ENCODE measurements at places on chromosomes 6 and 20. TPM values are rescaled to one million over a fixed set of nuclear protein-coding genes. Genes with fewer than 3 reads are reported as not detected.

DNA sequence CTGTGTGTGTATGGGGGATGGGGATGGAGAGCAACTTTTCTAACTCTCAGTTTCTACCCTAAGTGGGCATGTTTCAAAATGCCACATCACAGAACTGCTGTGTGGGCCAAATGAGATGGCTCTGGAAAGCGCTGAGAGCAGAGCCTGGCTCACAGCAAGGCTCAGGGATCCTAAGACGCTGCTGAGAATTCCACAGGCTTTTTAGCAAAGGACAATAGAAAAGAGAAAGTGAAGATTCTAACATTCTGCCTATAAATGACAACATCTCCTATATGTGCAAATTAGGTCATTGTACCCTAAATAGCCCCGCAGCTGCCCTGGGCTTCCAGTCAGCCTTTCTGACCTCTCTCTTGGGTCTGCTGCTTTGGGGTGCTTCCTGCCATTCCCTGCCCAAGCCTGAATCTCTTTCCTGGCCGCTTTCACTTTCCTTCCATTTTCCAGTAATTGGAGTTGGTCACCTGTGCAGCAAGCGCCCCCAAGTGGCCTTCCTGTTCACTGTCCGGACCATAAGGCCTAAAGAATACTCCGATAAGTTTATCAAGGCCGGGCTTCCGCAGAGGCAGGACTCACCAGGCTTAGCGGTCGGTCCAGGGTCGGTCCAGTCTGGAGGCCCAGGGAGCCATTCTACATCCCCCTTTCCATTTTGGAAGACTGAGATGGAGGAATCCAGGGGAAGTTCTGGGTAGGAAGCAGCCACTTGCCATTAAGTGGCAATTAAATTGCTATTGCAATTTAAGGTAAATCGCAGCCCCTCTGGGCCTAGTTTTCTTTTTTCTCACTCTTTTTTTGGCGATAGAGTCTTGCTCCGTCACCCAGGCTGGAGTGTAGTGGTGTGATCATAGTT is 6.7 kb upstream of the DDR1 start:
- DNase-seq = peak; percentile 76

The CCNC gene
- total RNA-seq = 129 TPM

The B3GALT4 gene
- total RNA-seq = 0.49 TPM

GRCh38 chr6:72703093-72703492 is 81.2 kb downstream of the KCNQ5 start:
- DNase-seq = no peak

DNA sequence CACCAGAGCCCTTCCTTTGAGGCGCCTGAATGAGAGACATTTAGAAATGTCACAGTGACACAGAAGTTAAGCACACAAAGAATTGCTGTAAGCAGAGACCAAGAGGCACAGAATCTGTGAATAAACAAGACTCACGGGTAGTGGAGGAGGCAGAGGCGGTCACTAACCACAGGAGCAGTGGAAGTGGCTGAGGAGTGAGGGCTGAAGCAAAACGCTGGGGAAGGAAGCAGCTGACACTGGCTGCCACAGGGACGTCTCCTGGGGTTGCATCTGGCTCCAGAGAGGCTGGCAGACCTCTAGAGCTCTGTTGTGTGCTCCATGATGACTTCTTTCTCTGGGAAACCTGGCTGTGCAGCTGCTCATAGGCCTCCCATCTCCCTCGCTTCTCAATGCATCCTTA is 65.0 kb upstream of the SLC2A12 start:
- no peak for DNase-seq

DNA sequence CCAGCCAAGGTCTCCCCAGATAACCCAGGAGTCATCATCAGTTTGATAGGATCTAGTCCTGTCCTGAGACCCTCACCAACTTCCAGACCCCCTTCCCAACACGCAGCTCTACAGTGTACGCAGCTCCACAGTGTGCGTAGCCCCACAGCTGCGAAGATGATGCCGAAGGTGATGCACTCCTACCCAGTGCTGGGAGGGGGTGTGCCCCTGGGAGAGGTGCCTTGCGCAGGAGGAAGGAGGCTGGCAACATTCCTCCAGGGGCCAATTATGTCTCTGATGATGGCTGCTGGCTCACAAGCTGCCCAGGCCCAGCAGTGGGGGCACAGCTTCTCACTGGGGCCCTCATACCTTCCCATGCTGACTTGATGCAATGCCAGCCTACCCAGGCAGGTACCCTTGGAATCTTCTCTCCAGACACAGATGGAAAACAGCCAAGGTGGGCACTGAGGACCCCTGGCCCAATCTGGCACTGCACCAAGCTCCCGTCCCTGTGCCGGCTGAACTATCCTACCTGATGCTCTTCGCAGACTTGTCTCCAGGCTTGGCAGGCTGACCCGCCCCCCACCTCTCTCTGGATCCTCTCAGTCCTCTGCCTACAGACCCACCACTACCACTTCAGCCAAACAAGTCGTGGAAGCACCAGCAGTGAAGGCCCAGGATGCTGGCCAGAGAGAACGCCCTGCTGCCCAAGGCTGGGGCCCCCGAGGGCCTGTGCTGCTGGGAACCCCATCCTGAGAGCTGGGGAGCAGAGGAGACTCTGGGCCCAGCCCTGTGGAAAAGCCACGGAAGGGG is 1.4 kb downstream of the ZNF512B start:
- no peak for DNase-seq

The FBXO9 gene
- total RNA-seq = 41.2 TPM

The IP6K3 gene
- not detected for total RNA-seq

DNA sequence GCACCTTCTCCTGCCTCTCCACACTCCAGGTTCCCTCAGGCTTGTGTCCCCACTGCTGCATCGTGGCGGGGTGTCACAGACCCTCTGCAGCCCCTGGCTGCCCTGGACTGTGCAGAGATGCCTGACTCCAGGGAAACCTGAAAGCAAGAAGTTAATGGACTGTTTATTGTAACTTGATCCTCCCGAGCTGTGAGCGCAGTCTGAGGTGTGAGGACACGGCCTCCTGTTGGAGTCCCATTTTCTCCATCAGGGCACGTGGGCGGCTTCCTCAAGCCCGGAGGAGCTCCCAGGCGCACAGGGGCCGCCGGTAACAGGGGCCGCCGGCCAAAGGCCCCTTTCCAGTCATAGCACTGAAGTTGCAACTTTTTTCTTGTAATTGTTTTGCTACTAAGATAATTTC is 16.9 kb downstream of the RBM38 start:
- DNase-seq = no peak

GRCh38 chr20:14649662-14650061 is 312.2 kb upstream of the FLRT3 start:
- no peak for DNase-seq

- DNase-seq = no peak
Observed at GRCh38 chr6:81515562-81516453, 236.7 kb downstream of the TENT5A start.

DNA sequence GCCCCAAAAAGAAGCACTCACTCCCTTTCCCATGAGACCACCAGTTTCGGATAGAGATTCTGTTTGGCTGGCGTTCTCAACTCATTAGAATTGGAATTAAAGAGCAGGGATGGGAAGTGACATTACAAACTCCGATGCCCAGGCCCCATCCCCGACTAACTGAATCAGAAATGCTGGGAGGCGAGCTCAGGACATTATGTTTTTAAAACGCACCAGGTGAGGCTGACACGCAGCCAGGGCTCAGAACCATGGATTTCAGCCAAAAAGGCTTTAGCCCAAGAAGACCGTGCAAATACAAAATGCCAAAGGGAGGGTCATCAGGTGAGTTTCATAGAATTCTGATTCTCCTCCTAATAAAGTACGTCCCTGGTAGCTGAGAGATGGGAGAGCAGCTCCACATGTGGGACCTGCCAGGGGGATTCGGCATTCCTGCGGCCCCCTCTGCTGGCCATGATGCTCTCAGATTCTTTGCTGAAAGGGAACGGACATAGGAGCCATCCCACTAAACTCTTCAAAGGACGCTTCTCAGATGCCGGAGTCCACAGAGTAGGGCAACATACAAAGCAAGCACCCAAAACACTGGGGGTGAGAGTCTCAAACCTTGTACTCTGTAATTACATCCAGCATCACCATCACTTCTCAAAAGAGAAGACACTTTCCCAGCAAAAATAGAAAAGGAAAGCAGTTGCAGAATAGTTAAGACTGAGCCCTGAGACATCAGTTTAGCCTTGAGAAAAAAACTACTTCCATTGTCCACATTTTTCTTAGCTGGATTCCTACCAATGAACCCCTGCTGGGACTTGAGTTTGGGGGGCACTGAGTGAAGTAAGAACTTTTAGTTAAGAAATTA is 205.2 kb downstream of the BMP7 start:
- DNase-seq = peak; percentile 39

DNA sequence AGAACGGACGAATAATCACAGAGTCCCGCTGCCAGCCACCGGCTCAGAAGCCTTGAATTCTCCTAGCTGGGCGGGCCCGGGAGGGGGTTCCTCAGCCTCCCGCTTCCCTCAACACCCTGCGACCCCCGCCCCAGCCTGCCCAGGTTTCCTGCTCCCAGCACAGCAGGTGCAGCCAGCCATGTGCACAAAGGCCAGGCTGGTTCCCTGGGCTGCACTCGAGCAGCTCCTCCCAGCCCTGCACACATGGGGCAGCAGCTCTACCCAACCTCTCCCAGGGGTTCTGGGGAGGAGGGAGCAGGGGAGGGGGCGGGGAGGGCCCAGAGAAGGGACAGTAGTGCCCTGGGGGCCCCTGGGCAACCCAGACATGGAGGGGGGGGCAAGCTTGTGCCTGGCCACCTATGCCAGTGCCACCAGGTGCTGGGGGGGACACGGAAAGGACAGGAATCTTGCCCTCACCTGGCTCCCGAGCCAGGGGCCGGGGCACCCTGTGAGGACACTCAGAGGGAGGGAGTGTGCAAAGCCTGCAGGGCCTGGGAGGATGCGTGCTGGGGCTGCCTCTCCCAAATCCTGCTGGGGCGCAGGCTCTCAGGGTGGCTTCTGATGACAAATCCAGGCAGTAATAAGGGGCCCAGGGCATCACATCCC is 1.2 kb upstream of the NTSR1 start:
- DNase-seq = no peak

DNA sequence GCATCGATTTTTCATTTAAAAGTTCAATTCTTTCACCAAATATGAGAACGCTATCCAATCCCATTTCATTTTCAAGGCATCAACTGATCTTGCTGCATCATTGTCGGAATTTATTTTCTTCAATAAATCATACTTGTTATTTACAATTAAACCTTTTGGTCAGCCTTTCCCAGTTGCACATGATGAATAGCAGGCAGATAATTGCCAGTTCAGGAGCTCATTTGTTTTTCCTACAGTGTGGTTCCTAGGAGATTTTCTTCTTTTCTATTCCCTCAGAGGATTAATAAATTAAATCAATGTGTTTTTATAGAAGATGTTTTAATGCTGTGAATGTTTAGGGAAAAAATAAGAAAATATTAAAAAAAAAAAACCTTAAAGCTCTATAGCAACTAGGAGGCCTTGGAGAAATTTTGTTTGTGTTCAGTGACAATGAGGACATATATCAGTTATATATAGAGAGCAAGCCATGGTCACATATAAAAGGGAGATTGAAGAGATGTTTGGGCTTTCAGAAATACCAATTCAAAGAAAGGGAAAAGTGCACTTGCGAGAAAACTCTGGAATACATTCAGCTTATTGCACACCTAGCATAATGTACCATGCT is 30.4 kb downstream of the LGSN start:
- DNase-seq = no peak

- peak; percentile 48 for DNase-seq
Observed at GRCh38 chr6:62285612-62286469, at the start of gene KHDRBS2. Gene KHDRBS2 (minus strand): TSS chr6:62286225.

The MYMX gene
- not detected for total RNA-seq

GRCh38 chr20:61762167-61762710 is 303.4 kb downstream of the TAF4 start:
- DNase-seq = no peak

The RAB44 gene
- total RNA-seq = not detected

DNA sequence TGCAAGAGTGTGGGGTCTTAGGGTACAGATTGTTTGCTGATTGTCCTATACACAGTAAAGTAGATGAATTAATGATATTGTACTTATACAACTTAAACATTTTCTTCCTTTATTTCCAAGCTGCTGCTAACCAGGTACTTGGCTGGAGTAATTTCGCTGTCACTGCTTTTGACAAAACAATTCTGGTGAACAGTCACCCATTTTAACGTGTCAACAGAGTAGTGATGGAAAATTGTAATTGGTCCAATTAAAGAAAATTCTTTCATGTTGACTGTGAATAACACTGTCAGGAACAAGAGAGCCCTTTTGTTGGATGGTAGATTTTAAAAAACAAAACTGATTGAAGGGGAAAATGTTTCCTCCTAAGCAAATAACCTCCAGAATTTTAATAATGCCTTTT is 26.4 kb upstream of the MROH8 start:
- DNase-seq = no peak

The PRR18 gene
- total RNA-seq = 1.3 TPM

The TREM2 gene
- total RNA-seq = not detected

GRCh38 chr6:75331151-75331550 is 46.6 kb upstream of the TMEM30A start:
- no peak for DNase-seq

DNA sequence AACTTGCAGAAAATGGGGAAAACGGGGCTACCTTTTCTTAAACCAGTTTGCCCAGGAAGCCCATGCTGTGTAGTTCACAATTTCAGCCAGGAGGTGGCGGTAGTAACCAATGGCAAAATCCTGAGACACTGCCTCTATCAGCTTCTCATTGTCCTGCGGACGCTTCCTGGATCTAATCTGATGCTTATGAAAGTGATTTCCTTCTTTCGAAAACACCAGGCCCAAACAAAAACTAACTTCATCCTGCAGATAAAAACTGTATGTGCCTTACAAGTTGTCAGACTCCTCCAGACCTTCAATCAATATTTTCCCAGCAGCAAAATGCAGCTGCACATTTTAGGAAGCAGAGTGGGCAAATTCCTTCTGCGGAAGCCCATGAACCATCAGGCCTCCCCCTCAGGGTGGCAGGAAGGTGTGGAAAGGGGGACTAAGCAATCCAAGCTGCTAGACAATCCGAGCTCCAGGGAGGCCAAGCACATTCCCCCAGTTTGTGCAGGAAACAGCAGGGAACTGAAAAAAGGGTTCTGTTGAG is 88.5 kb downstream of the LY86 start:
- DNase-seq = peak; percentile 82

The PSORS1C2 gene
- total RNA-seq = not detected

The IDH3B gene
- total RNA-seq = 122 TPM

The TNXB gene
- 0.44 TPM for total RNA-seq

The TCFL5 gene
- total RNA-seq = 25.4 TPM

DNA sequence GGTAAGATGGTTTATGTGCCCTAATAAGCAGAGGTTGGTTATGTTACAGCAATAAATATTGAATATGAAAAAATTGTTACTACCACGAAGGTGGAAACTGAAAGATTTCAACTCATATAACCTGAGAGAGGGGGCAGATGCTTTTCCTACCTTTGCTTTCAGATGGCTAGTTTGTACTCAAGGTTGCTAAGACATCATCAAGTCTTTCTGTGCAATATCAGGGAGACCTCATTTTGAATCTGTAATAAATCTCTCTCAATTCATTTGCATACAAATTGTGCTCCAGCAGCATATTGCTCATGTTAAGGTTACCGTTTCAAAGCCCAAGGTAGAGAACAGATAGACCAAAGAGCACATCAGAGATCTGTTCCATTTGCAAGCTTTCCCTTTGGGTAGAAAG is 220.4 kb downstream of the KHDC1L start:
- no peak for DNase-seq

The PSORS1C1 gene
- total RNA-seq = not detected

The RAMACL gene
- 0.13 TPM for total RNA-seq

All from MG63 (cell line).